Right lung (tissue), 10 donors: ENCODE measurements at places on chromosomes 7 and 10. TPM values are rescaled to one million over a fixed set of nuclear protein-coding genes. Genes with fewer than 3 reads are reported as not detected.

DNA sequence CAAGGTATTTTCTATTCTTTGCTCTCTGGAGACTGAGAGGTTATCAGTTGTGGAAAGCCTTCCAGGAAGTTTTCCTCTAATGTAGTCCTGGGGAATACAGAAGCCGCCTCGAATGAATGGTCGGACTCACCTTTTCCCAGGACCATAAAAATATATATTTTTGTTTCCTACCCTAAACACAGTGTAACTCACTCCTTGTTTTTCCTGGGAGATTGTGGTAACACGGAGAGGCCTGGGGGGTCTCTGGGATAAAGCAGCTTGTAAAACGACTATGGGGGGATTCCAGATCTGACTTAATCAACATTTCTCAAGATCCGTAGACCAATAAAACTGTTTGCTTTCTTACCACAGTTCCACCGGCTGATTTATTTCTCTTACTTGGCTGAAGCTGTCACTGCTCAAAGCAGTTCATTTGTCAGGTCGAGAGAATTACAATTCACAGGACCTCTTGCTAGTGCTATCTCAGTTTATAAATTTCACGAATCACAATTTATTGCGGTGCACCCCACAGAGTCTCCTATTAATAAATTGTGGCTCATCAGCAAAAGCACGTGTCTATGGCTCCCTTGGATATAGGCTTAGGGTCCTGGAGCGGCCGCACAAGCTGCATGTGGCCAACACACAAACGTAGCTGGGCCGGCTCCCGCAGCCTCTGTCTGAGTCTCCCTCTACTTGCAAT, 176.3 kb upstream of the BMPER start:
- no peak for DNase-seq

FXYD4 gene
- not detected for polyA plus RNA-seq

LLCFC1 gene
- polyA plus RNA-seq = 0.37 TPM

- DNase-seq = no peak
These were observed 40.6 kb upstream of the BMPR1A start for GRCh38 chr10:86715836-86716235.

GRCh38 chr7:9036080-9036479, 602.7 kb downstream of the NXPH1 start:
- DNase-seq = no peak

DNA sequence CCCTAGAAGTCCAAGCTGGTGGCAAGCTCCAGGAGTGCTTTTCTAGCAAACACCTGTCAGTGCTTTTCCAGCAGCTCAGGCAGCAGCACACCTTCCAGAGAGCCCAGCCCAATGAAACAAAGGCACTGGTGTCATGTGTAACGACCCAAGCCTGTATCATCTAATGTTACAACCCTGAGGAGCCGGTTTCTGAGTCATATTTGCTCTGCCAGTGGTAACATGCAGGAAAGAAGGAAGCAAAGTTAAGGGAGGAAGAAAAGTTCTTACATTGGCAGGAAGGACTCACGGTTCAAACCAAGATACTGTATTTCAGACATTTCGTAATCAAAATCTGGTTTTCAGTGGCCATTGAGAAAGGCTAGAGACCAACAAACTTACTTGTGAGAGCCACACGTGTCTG, at the start of gene ANKRD22:
Gene ANKRD22, minus strand, starts transcription at position 139 of the 400 bp plus-strand sequence. CDS start 237 bp downstream, outside the sequence.
- peak; percentile 17 for DNase-seq

DNA sequence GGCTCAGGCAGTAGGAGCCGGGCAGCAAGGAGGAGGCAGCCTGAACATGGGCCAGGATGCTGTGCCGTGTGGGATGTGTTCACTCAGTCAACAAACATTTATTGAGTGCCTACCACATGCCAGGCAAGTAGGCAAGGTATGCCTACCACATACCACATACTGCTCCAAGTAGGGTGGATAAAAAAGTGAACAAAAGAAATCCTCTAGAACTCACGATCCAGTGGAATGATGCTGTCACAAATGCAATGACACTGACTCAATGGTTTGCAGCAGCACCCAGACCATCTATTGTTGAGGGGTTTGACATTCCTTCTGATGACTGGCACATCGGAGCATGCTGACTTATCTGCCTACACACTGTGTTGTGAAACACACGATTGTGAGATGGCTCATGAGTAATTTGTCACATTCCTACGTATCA, 413.5 kb downstream of the NRG3 start:
- DNase-seq = no peak

DNA sequence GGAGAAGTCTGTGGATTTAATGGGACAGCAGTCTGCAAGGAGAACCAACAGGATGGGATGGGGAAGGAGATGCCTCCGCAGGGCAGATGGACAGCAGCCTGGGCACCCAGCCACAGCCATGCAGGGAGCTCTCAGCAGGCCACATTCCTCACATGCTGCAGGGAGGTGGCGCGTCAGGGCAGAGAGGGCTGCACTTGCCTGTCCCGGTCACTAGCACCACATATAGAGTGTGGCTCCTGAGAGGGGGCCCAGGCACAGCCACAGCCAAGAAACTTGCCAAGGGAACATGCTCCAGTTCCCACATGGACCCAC, 86.8 kb upstream of the ZMIZ1 start:
- DNase-seq = no peak

- DNase-seq = no peak
These were observed 32.3 kb downstream of the SMURF1 start for GRCh38 chr7:99111591-99111990.

DNA sequence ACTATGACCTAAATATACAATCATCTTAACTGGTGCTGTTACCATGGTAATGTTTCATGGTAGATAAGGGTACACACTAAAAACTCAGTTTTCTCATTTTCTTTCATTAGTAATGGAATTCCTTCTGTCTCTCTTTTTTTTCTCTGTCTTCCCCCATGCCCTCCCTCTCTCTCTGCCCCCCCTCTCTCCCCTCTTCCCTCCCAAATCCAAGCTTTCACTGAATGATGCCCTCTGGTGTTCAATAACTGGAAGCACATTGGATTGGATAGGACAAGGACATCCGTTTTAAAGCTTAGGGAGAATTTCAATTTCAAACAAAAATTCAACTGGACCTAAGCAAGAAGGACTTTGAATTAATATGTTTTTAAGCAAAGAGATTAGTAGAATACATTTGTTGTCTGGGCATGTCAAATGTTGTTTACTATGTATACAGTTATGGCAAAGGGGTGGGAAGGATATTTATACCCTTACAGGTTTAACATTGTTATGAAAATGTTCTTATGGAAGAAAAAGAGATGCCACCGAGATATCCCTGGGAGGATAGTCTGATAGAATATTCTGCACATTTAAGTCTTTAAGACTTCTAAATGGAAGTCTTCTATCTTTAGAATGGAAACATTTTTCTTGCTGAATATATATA, 6.1 kb downstream of the CHRM2 start:
- no peak for DNase-seq

PKD1L1 gene
- polyA plus RNA-seq = 0.28 TPM

- no peak for DNase-seq
These were observed 472 bp downstream of the RASSF4 start for GRCh38 chr10:44960088-44960460.

DNA sequence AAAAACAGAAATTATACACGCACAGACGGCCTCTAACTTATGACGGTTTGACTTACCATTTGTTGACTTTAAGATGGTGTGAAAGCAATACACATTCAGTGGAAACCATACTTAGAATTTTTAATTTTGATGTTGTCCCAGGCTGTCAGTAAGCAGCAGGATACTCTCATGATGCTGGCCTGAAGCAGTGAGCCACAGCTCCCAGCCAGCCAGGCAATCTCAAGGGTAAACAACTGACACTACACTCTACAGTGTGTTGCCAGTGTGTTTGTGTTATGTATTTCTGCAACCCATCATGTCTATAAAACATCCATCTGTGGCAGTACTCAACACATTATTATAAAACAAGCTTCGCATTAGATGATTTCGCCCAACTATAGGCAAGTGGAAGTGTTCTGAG, 747.5 kb downstream of the NRG3 start:
- DNase-seq = no peak

CLIP2 gene
- polyA plus RNA-seq = 32.3 TPM

DNA sequence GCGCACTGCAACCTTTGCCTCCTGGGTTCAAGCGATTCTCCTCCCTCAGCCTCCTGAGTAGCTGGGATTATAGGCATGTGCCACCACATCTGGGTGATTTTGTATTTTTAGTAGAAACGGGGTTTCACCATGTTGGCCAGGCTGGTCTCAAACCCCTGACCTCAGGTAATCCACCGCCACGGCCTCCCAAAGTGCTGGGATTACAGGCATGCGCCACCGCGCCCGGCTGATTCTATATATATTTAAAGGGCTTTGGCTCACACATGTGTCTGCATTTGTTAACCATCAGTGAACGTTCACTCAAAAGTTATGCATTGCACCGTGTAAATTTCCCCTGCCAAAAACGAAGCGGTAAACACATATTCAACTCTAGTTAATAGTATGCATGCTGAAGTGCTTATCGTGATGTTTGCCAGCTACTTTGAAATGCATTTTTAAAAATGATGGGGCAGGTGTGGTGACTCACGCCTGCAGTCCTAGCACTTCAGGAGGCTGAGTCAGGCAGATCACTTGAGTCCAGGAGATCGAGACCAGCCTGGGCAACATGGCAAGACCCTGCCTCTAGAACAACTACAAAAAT, 17.7 kb upstream of the WIPI2 start:
- no peak for DNase-seq

DNA sequence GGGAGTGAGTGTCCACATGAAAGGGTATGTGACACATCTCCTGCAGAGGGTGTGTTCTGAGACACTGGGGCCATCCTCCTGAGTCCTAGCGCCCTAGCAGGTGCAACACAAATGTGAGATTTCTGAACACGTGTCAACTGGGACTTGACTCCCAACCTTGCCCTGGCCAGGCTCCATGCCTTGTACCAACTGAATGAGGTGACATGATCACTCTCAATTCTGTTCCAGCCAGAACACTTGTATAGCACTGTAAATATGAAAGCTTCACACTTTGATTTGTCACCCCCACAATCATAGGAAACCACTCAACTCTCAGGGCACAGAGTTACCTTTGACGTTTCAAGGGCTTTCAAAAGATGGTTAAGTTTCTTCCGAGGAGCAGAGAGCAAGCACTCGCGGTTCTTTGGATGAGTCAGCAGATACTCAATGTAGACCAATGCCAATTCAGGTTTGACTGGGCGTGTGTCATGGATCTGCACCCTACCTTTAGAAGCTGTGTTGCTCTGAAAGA, 48.6 kb downstream of the NCAPG2 start:
- no peak for DNase-seq

DNA sequence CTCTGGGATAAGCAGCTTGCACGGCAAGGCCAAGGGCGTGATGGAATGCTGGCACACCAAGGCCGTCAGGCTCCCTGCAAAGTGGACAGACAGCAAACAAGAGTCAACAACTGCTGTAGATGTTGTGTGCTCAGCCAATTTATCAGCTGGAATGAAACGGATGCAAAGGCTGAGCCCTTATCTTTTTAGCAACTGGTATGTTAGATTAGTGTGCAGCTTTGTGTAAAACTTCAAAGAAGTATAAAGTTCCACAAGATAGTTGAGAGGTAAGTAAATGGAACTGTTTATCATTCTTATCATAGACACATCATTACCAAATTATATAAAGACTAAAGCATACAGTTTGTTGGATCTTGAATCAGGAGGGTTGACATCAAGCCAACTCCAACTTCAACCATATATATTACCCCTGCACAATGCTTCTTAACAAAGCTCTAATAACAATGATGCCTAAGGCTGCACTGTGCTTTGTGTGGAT, 289.0 kb downstream of the TNS3 start:
- DNase-seq = peak; percentile 67

DNA sequence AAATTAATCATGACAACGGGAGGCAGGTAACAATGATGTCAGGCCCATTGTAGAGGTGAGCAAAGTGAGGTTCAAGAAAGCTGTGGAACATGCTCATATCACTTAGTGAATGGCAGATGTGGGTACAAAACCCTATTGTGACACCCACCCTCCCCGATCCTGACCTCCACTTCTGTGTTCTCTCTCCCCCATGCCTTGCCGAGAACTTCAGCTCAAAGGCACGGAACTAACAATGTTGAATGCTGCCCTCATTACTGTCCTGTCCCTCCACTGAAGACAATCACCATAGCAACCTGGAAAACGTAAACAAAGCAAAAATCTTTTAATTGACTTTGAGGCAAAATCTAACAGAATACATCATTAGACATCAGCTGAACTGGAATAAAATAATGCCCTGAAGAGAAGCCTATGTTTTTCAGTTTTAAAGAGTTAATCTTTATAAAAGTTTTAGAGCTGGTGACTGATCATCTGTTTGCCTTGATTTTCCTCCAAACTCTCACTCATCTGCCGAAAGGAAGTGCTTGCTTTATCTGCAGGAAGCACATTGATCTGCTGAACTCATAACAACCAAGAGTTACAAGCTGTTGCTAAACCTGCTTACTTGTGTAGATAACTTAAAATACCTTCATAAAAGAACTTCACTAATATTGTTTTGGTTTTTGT, 133.6 kb downstream of the CUBN start:
- no peak for DNase-seq

- no peak for DNase-seq
These were observed 121.4 kb upstream of the RET start for GRCh38 chr10:42955493-42955889.

- no peak for DNase-seq
These were observed 134.6 kb downstream of the LRRC4 start for GRCh38 chr7:127896659-127897058.

DNA sequence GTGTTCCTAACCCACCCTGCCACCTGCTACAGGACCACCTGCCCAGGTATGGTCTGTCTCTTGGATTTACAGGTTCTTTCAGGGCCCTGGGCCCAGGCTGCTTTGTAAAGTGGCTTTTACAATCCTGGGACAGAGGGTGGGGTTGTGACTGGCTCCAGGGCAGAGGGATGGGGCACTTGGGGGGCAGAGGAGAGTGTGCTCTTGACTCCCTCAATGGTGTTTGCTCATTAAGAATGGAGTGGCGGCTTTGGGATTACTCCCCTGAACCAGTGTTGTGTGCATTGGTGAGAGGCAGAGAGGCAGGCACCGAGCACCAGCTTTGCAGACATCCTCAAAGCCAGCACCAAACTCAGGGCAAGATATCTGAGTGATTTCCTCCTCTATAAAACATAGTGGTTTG, 43.5 kb downstream of the VWA2 start:
- DNase-seq = no peak

PRLHR gene
- polyA plus RNA-seq = 0.05 TPM

GRCh38 chr7:87933605-87933952, 472 bp upstream of the ADAM22 start:
- no peak for DNase-seq

PNLIPRP1 gene
- 0.15 TPM for polyA plus RNA-seq

DNA sequence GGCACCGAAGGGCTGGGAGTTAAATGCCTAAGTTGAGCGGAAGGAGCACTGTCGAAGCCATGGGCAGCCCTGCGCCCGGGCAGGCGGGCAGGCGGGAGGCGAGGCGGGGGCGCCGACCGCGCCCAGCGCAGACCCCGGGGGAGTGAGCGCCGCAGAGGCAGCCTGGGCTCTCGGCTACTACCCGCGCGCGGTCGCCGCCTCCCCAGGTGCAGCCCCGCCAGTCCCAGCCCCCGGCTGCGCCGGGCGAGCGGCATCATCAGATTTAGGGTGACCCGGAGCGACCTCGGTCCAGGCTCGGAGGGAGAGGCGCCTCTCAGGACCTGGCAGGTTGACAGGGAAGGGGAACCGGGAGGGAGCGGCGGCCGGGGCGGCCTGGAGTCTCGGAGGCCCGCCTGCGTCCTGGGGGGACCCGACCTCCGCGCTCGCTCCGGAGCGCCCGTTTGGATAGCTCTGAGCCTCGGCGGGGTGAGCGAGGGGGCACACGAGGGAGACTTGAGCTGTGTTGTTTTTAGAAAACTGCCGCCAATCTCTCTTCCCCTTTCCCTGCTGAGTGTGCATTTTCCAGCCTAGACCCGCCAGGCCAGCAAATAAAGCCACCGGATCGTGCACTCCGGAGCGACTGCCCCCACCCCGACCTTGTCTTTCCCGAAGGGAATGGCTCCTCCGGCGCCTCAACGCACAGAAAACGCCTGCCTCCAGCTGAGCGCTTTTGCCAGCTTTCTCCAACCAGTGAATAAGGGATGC, 2.3 kb upstream of the NRP1 start:
- DNase-seq = peak; percentile 75
